ENCODE measurements at places on chromosomes 1 and 21. TPM values are rescaled to one million over a fixed set of nuclear protein-coding genes. Genes with fewer than 3 reads are reported as not detected.

Gene AGRN
- total RNA-seq: 75.6 TPM

Gene PROX1
- total RNA-seq: 4.0 TPM

- no peak for DNase-seq
These were observed 16.5 kb downstream of the CTSS start for GRCh38 chr1:150748878-150749719.

- DNase-seq: peak; percentile 31
These were observed 920 bp downstream of the MTHFR start for GRCh38 chr1:11804666-11805421.

DNA sequence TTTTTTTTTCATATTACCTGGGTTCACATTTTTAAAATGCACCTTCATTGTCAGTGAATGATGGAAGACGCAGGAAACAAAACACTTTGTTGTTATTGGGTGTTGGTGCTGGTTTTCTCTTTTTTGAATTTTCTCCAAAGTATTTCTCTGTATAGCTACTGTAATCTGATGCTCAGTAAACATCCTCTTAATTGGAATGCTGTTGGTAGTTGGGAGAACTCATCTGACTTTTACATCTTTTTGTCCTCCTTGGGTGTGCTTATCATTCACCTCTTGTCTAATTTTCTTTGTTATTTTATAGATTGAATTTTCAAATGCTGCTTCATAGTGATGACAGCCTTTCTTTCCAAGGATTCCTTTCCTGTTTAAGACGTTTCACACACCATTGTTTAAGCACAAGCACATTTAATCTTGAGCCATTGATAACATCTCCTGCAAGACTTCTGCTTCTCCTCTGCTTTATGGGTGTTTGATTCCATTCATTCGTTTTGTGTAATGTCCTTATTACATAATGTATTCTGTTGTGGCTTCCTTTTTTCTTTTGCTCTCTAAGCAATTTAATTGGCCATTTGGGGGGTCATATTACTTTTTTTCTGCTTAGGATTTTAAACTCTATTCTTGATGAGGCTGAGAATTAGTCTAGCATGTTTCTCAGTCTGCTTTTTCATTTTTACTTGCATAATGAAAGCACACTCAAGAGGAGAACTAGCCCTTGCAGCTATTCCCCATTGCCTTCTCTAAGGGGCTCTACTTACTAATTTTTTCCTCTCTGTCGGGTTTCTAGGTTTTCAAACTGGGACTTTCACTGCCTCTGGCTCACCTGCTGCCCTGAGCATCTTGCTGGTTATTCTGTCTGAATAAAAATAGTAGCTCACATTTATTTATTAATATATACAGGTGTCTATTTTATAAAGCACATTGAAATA lies 42.0 kb upstream of the CD34 start:
- peak; percentile 42 for DNase-seq
